Cerebellum (tissue), 4 donors: ENCODE measurements at places on chromosomes 6 and 20. TPM values are rescaled to one million over a fixed set of nuclear protein-coding genes. Genes with fewer than 3 reads are reported as not detected.

The C6orf163 gene
- 12.3 TPM for total RNA-seq

The MYBL2 gene
- total RNA-seq = 2.4 TPM

The IRF4 gene
- 0.27 TPM for total RNA-seq

The HCK gene
- total RNA-seq = 2.6 TPM

The OLIG3 gene
- total RNA-seq = 1.2 TPM

The HIVEP2 gene
- 31.3 TPM for total RNA-seq

The PKIB gene
- 3.3 TPM for total RNA-seq

The ADTRP gene
- not detected for total RNA-seq

The BTNL2 gene
- total RNA-seq = 0.18 TPM

The MATN4 gene
- total RNA-seq = not detected

The ZBTB12 gene
- total RNA-seq = 22.2 TPM

DNA sequence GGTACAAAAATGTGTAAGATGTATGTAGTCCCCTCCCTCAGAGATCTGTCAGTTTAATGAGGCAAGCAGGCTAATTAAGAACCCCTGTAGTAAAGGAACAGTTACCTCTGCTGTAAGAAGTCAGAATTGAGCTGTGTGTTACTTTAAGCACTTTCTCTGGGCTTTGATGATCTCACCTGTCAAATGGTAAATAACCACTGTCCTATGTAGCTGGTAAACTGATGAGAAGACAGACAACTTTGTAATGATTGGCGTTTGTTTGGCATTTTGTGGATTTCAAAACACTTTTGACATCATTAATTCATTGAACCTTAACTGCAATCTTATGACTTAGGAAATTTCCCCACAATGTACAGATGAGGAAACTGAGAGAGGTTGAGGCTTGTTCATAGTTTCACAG lies 55.7 kb downstream of the RALY start:
- DNase-seq = no peak

- DNase-seq = no peak
Measured at GRCh38 chr20:46206025-46206424, 87.9 kb downstream of the CD40 start.

- DNase-seq = no peak
Measured at GRCh38 chr20:37225146-37225545, 36.5 kb downstream of the GHRH start.

DNA sequence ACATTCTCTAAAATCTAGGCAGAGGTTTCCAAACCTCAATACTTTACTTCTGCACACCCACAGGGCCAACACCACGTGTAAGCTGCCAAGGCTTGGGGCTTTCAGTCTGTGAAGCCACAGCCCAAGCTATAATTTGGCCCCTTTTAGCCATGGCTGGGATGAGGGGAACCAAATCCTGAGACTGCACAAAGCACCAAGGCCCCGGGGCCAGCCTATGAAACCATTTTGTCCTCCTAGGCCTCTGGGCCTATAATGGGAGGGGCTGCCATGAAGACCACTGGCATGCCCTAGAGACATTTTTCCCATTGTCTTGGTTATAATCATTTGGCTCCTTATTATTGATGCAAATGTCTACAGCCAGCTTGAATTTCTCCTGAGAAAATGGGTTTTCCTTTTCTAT lies 513.0 kb upstream of the ADGRB3 start:
- DNase-seq = no peak

- DNase-seq = no peak
Measured at GRCh38 chr20:24816907-24817306, 132.2 kb upstream of the CST7 start.

- no peak for DNase-seq
Measured at GRCh38 chr20:18728870-18729224, 84.7 kb upstream of the SCP2D1 start.

- no peak for DNase-seq
Measured at GRCh38 chr6:74891349-74891831, 314.5 kb downstream of the COL12A1 start.

GRCh38 chr6:105164418-105164817 lies 15.4 kb downstream of the POPDC3 start:
- no peak for DNase-seq

- no peak for DNase-seq
Measured at GRCh38 chr6:147441751-147442150, 66.7 kb upstream of the SAMD5 start.

DNA sequence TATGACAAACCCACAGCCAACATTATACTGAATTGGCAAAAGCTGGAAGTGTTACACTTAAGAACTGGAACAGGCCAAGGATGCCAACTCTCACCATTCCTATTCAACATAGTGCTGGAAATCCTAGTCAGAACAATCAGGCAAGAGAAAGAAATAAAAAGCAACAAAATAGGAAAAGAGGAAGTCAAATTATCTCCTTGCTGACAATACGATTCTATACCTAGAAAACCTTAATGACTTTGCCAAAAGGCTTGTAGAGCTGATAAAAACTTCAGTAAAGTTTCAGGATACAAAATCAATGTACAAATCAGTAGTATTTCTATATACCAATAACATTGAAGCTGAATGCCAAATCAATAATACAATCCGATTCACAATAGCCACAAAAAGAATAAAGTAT lies 32.4 kb downstream of the OR5V1 start:
- DNase-seq = no peak

- no peak for DNase-seq
Measured at GRCh38 chr6:107641071-107641470, 151.2 kb downstream of the SOBP start.

- DNase-seq = no peak
Measured at GRCh38 chr6:19337101-19337500, 500.1 kb upstream of the ID4 start.

DNA sequence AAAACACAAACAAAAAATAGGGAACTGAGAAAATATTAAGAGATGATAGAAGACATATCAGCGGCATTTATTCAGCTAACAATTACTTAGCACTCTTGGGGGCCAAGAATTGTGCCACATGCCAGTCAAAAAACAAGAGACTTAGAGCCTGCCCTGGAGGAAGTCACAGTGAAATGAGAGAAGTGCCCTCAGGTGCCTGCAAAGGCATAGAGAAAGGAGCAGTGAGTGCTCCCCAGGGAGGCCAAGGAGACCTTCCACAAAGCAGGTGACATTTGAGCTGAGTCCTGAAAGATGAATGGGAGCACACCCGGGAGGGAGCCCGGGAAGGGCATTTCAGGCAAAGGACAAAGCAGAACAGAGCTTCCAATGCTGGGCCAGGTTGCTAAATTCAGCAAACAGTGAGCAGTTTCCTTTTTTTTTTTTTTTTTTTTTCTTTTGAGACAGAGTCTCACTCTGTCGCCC lies 184.7 kb upstream of the JARID2 start:
- no peak for DNase-seq

- no peak for DNase-seq
Measured at GRCh38 chr20:12371990-12372389, 454.3 kb downstream of the BTBD3 start.

- DNase-seq = no peak
Measured at GRCh38 chr6:34527751-34528670, 28.1 kb downstream of the SPDEF start.

DNA sequence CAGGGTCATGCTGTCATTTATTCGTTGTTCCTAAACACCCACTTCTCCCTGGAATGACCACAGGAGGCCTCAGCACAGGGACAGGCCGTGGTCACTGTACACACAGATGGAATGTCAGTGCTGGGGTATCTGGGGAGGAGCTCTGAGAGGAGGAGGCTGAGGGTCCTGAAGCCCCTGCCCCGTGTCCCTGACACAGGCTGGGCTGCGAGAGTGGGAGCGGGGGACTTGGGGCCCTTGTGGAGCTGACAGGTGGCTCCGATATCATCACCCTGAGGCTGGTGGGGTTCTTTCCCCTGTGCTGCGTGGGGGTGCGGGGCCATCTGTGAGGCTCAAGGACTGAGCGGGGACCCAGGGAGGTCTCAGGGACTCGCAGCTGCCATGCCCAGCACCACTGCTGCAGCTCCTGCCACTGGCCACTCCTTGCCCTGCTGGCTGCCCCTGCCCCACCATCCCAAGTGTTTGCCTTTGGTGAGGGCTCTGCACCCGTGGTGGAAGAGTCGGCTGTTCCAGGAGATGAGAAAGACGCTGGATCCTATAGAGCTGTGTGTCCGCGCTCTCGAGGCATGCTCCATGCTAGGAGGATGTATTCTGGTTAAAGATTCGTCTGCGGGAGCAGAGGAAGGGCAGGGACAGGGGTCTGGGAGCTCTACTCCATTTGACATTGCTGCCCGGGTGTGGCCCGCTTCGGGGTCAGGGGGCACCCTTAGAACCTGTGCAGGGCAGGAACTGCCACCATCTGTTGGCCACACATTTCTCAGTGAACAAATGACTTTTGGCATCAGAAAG lies 18.9 kb downstream of the NPEPL1 start:
- DNase-seq = no peak

GRCh38 chr20:36105711-36106226 lies 48.8 kb upstream of the EPB41L1 start:
- no peak for DNase-seq

- DNase-seq = no peak
Measured at GRCh38 chr6:9540534-9541126, 874.2 kb downstream of the TFAP2A start.

GRCh38 chr6:157392927-157393668 lies 12.1 kb downstream of the ZDHHC14 start:
- no peak for DNase-seq

DNA sequence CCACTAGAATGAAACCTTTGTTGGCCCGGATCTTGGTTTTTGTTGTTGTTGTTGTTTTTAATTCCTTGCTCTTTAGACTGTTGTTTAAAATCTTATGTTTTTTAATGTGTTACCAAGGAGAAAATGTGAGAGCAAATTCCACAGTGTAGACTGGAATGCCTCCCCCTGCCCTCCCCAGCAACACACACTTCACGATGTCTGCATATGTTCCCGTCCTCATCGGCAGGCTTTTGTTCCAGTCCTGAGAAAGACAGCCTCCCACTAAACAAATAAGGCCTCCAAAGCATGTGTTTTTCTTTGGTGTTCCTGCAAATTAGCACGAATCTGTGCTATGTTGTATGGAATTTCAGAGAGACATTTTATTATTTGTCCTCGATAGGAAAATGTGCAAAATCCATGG lies 263.3 kb upstream of the QKI start:
- no peak for DNase-seq
